HEK293T (cell line): ENCODE measurements at places on chromosomes 4 and X.

DNA sequence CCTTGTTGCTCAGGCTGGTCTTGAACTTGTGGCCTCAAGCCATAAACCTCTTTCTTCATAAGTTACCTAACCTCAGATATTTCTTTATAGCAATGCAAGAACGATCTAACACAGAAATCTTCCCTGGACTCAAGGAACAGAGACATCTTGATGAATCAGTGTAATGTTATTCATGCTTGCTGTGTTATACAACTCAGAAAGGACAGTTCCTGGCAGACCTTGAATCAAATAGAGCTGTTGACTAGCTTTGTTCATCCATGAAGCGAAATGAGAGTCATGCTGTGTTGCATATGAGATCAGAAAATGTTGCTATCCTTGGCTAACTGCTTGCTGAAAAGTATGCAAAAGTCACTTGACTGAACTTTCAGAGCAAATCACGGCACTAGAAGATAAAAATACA is 72.6 kb upstream of the ARHGAP24 start:
- DNase-seq = no peak

DNA sequence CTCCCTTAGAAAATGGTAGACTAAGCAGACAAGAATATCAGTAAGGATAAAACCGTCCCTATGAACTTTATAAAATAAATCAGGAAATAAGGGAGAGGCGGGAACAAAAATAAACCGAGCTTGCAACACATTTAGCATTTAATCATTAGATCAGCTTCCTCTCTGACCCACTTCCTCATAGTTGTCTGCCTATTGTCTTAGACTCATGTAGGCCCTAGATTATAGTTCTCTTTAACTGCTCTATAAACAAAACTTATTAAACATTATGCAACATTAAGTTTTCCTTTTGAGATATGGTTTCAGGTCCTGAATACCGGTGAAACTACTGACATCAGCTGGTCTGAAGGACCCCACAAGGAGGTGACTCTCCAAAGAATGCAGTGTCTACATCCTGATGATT is 15.8 kb upstream of the SRD5A3 start:
- no peak for DNase-seq

- no peak for DNase-seq
These were observed 611.7 kb upstream of the FAT1 start for GRCh38 chr4:187335339-187335738.

GRCh38 chr4:114386637-114387233 is 211.9 kb upstream of the UGT8 start:
- DNase-seq = peak; percentile 16

DNA sequence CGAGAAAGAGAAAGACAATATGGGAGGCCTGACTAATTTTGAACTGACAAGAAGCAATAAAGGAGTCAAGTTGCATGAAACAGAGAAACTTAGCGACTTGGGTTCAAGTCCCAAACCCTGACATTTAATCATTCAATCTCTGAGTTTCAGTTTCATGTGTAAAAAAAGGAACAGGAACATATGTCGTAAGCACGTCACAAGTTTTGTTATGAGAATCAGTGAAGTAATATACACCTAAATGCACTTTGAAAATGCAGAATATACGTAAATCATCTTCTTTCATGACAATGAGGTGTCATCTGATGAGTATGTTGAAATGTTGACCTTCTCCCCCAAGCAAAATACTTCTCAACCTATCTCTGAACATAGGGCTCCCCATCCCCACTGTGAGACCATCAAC is 10.4 kb downstream of the ACOT9 start:
- no peak for DNase-seq

DNA sequence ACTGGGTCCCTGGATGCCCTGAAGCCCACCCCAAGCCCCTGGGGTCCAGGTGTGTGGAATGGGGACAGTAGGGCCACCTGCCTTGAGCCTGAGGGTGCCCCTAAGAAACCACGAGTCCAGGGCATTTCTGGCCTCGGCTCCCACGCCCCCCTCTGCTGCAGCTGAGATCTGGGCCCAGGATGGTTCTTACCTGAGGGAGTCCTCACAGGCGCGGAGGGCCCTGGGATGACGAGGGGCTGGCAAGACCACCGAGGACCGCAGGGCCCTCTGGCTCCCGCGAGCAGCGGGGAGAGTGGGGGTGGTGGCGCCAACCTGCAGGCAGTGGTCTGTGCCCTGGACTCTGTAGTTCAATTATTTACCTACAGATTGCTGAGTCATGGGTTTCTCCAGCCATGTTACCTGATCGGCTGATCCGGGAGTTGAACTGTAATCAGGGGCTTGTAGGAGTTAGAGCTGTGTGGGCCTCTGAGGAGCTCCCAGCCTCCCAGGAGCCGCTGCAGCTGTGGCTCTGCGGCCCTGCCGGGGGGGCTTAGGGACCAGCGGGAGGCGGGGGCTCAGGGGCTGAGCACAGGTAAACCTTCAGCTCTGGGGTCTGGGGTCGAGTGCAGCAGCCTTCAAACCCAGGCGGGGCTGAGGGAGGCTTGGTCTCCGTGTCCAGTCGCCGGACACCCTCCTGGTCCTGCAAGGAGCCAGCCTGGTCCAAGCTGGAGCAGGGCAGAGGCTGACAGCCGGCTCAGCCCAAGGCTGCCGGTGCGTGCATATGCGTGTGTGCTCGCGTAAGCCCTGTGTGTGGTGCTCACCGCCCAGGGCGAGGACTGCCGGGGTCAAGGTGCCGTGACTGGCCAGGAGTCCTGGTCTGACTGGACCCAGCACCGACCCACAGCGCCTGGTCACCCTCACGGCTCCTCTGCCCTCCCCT is at the start of gene SLC26A1:
TSS of gene SLC26A1 (minus strand) at position 294 of the 919 bp plus-strand sequence. CDS start 1,701 bp downstream, outside the sequence.
- no peak for DNase-seq
